ENCODE measurements at places on chromosomes 13 and 19.
A peak's percentile ranks its signal among the peaks of the same experiment; 100 is the strongest.

DNA sequence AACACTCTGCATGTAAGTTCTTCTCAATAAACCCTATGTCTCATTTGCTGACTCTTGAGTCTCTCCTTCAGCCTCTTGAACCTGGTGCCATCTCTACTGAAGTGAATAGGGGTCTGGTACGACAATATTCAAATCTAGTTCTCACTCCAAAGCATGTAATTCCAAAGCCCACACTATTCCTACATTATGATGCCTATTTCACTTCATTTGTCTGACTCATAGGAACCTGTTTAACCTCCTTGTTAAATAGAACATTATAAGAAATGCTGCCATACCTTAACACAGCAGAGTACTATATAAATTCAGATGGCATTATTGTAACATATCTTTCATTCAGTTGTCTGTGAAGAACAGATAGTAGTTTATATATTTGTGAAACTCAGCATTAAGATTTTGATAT, 67.1 kb downstream of the STARD13 start:
- DNase-seq, result no peak

DNA sequence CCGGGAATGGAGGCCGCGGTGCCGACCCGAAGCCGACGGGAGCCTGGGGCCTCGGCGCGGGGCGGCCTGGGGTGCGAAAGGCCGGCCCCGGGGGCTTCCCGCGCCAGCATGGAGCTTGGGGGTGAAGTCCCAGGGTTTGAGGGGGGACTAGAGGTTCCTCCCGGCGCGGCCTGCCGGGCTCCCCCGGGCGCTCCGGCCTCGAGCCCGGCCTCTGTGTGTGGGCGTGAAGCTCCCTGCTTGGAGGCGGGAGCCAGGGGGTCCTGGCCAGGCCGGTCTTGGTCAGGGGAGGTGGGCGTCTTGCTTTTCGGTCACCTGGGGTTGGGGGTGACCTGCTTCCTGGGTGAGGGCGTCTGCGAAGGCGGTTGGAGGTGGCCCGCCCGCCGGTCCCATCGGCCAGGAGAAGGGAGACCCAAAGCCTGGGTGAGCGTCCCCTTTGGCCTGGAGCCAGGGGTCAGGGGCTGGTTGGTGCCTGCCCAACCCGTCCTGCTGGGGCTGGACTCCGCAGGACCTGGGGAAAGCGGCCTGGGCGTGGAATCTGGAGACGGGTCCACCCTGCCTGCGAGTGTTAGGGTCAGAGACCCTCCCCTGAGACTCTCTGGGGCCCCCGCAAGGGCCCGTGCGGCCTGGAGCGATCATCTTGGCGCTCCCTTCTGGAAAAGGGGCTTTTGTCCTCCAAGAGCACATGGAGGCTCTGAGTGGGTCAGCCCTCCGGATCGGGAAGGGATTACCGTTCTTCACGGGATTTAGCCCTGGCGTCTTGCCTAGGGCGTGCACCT, 535 bp downstream of the BSG start:
- DNase-seq, result no peak

DNA sequence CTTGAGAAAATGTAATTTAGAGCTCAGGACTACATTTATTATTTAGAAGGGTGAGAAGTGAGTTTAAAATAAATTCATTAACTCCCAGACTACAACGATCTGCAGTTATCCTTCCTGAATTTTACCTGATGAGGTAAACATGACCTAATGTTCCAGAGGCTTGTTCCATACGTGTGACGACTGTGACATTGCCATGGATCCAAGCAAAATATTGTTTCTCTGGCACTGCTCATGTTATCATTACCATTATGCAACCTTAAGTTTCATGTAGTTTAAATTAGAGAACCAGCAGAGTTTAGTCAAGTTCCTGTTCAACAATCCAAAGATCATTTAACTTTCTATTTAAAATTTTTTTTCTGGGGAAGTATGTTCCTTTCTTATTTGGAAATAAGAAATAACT, 279.6 kb downstream of the KLF5 start:
- DNase-seq, result no peak

GRCh38 chr13:71618159-71618558, 248.8 kb downstream of the DACH1 start:
- DNase-seq, result no peak

DNA sequence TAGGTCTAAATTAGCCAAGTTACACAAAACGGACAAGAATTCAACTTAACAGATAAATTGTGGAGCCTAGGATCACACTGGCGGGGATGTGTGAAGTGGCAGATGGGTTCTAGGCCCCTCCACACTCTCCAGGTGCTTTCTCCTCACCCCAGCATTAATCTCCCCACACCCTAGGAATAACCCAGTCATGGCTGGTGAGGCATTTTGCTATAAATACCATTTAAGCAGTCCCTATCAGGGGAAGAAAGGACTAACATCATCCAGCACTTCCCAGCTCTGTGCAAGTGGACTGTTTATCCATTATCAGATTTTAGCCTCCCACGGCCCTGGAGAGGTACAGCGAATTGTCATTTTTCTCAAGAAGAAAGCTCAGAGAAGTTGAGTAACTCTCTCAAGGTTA, 154.9 kb downstream of the NUFIP1 start:
- DNase-seq, result no peak

GRCh38 chr13:109941951-109942350, 155.6 kb upstream of the IRS2 start:
- no peak for DNase-seq

DNA sequence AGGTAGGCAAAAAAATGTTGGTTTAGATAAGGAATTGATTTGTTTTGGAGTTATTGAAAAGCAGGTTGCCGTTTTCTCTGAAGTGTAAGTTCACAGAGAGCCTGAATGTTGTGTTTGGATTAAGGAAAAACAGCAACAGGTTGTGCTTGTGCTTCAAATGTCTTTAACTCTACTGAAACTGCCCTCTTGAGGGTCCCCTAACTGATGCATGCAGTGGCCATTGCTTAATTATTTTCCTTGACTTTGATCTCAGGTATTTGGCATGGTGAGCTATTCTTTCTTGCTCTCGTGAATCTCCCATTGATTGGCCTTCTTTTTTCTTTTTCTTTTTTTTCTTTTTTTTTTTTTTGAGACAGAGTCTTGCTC, 3.2 kb downstream of the GARRE1 start:
- no peak for DNase-seq

- DNase-seq, result no peak
These were observed 22.0 kb downstream of the GPC6 start for GRCh38 chr13:93248627-93249047.

DNA sequence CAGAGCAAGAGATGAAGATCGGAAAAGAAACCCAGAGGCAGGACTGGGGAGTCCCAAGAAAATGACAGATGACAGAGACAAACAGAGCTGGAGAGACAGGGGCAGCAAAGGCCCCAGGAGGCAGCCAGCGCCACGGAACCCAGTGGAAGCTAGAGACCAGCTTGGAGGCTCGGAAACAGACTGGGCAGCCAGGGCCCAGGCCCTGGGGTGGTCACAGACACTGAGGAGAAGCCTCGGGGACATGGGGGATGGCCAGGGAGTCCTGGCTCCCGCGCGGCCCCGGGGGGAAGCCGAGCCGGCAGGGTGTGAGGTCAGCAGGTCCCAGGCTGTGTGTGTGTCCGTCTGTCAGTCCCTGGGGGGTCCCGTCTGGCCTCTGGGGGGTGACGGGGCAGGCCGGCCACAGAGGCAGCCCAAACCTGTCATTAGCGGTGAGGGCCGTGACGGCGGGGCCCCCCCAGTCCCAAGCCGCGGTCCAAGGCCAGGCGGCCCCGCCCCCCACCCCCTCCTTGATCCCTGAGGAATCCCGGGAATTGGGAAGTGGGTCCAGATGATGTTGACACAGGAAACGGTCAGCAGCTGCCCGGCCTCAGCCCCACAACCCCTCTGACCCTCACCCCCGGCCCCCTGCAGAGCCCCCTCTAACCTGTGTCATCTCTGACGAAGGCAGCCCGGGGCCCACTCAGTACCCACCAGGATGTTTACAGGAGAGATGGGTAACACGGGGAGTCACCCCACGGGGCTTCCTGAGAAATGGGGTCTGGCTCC, 2.5 kb upstream of the TMEM190 start:
- DNase-seq, result no peak

DNA sequence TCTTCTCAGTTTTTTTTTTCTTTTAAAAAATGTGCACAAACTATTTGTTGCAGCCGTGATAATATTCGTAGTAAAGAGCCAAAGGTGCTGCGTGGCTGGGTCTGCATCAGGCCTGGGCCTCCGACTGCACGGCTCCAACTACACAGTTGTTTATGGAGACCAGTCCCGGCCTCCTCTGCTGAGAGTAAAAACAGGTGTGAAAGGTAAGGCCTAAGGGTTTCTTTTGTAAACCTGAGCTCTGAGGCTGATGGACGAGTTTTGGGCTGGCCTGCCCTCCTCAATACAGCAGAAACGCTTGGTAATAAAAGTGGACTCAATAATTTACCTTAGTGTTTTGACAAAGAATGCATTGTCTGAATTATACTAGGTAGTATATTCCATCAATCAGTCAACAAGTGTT, 3.9 kb downstream of the MBNL2 start:
- no peak for DNase-seq

GRCh38 chr19:10651851-10652250, 2.3 kb upstream of the ILF3 start:
- no peak for DNase-seq

DNA sequence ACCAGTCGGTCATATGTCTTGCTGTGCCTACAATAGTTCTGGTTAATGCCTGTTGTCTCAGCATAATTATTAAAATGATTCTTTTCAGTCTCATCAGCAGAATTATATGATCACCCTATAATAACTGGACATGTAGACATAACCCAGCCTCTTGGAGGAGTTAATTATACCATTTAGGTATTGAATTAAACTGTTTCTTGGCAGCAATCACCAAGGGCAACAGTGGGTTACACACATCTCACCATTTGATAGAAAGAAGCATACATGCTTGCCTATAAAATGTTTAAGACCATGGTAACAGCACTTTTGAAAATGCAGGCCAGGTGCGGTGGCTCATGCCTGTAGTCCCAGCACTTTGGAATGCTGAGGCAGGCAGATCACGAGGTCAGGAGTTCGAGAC, 184.6 kb downstream of the RGCC start:
- no peak for DNase-seq

DNA sequence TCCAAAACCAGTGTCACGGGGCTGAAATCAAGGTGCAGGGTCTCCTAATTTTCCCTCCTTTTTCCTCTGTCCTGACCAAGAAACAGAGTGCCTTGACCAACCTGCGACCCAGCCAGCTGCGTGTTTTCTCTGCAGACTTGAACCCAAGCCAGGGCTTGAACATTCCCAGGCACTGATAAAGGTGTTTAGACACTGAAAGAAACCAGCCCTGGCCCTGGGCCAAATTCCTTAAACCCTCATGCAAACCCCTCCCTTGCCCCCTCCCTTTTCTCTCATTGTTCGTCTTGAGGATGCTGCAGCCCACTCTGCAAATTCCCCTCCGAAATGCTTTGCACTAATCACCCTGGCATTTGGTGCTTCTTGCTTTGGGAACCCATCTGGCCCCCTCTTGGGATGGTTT, 9.5 kb upstream of the FFAR2 start:
- no peak for DNase-seq

GRCh38 chr13:83733293-83733692, 149.0 kb downstream of the SLITRK1 start:
- DNase-seq, result no peak

- DNase-seq, result no peak
These were observed 5.2 kb downstream of the TRIP10 start for GRCh38 chr19:6744381-6745301.

GRCh38 chr19:13122275-13122878, 4.3 kb downstream of the NACC1 start:
- DNase-seq, result no peak

DNA sequence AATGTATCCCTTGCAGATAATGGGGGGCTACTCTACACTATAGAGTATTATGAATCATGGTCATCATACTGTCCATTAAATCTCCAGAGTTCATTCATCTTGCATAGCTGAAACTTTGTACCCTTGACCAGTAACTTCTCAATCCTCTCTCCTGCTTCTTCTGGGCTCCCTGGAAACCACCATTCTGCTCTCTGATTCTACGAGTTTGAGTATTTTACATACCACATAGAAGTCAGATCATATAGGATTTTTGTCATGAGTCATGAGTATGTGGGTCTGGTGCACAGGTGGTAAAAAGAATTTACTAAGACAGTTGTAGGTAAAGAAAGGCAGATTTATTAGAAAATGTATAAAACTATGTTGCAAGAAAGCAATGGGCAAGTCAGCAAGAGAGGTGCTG, 41.9 kb downstream of the WTIP start:
- DNase-seq, result no peak

- no peak for DNase-seq
These were observed 81.2 kb downstream of the STARD13 start for GRCh38 chr13:33204130-33204927.

DNA sequence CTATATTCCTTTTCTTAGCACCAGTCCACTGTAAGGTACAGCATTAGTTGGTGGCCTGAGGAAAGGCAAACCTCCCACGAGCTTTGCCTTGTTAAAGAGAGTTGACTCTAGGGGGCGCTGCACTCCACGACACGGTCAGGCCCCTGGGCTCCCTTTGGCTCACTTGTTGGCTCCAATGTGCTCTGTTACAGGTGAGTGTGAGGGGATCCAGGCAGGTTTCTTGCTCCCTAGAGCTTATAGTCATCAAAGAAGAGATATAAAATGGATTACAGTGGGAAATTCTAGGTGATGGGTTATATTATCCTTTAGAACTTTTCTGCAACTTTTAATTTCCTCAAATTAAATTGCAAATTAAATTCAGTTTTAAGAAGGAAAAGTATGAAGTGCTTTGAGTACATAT, 3.7 kb downstream of the WDR87 start:
- peak; percentile 29 for DNase-seq

- DNase-seq, result no peak
These were observed 103.9 kb upstream of the CACNA1A start for GRCh38 chr19:13610039-13610691.

- DNase-seq, result no peak
These were observed 20.8 kb downstream of the RANBP3 start for GRCh38 chr19:5957170-5957569.

GRCh38 chr19:51796195-51796679, 1.3 kb downstream of the FPR3 start:
- no peak for DNase-seq

GRCh38 chr19:53982001-53982451, 9.4 kb upstream of the CACNG6 start:
- DNase-seq, result no peak

DNA sequence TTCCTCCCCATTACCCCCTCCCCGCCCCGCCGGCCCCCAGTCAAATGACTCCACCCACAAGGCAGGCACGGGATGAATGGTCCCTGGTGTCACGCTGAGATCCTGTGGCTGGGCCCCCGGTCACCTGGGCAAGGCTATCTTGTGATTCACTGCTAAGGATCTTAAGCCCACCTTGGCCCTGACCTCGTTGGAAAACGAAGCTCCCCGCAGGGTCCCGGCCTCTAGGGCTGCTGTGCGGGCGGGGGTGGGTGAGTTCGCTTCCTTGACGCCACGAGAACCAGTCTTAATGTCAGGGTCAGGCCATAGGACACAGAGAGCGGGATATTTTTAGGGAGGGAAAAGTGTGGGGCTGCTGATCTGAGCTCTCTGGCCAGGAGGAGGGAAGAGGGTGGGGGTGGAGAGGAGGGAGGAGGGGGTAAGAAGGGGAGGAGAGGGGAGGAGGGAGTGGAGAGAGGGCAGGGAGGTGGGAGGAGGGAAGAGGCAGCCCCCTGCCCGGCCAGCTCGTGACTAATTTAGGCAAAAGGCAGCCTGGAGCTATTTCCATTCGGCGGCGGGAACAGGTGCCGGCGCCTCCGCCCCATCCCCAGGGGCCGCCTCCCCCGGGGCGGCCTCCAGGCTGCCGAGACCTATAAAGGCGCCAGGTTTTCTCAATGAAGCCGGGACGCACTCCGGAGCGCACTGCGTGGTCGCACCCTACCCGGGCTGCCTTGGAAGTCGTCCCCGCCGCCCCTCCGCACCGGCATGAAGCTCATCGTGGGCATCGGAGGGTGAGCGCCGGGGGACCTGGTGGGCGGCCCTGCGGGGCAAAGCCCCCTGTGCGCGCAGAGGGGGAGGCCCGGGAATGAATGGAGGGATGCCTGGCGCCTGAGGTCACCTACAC, at the start of gene NMRK2:
Gene NMRK2, plus strand, starts transcription at position 139 of the 880 bp plus-strand sequence. Its CDS starts 603 bp downstream, at position 742.
- no peak for DNase-seq

Measured in pulmonary artery endothelial cell (primary cell).